NCI-H1694 (cell line): ENCODE measurements at places on chromosomes 4 and X.

DNA sequence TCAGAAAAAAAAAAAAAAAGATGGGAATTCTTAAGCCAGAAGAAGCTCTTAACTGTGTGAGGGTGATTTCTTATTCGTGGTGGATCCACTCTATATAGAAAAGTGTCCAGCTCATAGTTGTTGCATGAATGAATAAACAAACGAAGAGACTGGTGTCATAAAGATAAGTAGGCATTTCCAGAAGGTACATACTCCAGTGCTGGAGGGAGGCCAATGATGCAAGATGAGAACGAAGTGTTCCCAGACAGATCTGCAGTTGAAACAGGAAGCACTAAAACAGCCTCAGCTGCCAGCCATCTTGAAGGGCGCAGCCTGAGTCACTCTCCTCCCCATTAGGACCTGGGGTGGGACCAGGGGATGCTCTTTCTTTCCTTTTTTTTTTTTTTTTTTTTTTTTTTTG, 47.4 kb upstream of the HOPX start:
- DNase-seq = no peak

DNA sequence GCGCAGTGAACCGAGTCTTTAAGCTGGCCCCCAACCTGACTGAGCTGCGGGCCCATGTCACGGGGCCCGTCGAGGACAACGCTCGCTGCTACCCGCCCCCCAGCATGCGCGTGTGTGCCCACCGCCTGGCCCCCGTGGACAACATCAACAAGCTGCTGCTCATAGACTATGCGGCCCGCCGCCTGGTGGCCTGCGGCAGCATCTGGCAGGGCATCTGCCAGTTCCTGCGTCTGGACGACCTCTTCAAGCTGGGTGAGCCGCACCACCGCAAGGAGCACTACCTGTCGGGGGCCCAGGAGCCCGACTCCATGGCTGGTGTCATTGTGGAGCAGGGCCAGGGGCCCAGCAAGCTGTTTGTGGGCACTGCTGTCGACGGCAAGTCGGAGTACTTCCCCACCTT, 2.2 kb downstream of the PLXNA3 start:
- peak; percentile 26 for DNase-seq

DNA sequence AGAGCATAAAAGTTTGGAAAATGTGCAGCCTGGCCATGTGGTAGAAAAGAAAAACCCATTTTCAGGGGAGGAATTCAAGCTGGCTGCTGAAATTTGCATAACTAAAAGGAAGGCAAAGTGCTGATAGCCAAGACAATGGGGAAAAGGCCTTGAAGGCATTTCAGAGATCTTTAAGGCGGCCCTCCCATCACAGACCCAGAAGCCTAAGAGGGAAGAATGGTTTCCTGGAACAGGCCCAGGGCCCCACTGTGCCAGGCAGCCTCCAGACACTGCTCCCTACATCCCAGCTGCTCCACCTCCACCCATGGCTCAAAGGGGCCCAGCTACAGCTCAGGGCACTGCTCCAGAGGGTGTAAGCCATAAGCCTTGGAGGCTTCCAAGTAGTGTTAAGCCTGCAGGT, 158.0 kb upstream of the PRDX4 start:
- no peak for DNase-seq

DNA sequence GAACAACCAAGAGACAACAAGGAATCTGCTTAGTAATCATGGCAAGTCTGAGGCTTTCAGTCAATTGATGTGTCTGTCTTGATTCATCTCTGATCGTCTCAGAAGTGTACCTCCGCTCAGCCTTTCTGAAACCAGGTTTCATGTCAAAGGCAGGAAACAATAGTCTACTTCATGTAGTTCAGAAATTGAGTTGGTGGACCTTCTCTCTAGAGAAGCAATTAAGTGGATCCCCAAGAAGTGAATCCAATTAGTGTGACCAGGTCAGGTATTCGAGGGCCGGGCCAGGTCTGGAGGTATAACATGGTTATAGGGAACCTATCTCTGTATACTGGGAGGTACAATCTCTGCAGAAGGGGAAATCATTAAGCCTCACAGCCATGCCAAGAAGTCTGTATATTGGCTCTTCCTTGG, 32.0 kb downstream of the DAPP1 start:
- DNase-seq = no peak

- no peak for DNase-seq
These were observed 58.5 kb upstream of the HELT start for GRCh38 chr4:184959786-184960185.

GRCh38 chr4:106864231-106864630, 171.9 kb downstream of the DKK2 start:
- no peak for DNase-seq

- DNase-seq = no peak
These were observed 51.4 kb downstream of the ABLIM2 start for GRCh38 chr4:8107146-8107657.

GRCh38 chrX:42495139-42495538, 282.8 kb downstream of the PPP1R2C start:
- no peak for DNase-seq

DNA sequence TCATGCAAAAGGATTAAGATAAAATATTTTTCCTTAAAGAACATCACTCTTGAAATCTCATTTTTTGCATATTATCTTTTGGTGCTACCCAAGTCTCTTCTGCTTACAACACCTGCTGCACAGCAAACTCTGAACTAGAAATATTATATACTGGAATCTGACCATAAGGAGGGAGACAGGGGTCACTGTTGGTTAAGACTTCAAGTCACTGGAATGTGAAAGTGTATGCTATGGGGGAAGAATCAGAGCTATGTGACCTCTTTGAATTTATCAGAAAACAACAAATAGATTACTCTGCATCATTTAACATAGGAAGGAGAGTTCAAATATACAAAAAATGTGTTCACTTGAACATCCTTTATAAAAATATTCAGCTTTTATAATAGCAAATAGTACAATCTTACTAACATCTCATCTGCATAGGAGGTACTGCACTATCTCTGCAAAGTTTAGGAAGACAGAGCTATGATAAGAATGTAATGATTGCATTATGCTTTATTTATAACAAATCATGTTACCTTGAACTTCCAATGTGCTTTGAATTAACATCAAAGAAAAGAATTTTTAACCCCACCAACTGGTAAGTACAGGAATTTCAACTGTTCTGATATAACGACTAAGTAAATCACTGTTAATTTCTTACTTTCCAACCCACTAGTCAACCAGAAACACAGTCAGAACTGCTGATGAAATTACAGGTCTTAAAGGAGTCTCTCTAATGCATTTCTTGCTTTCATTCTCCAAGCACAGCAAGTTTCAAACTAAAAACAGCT, 69.8 kb downstream of the ZNF827 start:
- no peak for DNase-seq
